ENCODE measurements at places on chromosomes 4 and X.

GRCh38 chrX:123476611-123477219, 256.1 kb downstream of the THOC2 start:
- DNase-seq: no peak

GRCh38 chr4:52001616-52002015, 18.5 kb downstream of the LRRC66 start:
- peak; percentile 3 for DNase-seq

DNA sequence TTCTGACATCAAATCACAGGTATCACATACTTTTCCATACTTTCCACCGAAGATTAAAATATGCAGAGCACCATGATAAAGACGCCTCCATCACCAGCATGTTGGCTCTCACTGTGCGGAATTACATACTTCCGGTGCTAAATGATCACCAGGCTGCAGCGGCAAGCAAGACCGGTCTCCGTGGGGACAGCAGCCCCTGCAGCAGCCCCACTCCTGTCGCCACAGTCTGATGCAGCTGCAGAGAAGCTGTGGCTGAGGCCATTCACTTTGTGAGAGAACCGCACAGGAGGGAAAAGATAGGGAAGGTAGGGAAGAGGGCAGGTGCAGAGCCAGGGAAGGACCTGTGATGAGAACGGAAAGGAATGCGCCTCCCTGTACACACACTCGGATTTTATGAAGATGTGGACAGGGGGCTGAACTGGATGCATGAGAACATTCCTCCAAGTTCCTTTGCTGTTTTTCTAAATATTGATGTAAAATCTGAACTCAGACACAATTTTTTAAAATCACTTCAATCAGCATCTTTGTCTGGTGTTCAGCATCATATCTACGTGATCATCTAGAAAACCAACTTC, 38.3 kb downstream of the AFAP1 start:
- DNase-seq: no peak

- DNase-seq: peak; percentile 86
Measured at GRCh38 chr4:108426493-108426892, 193.9 kb upstream of the RPL34 start.

DNA sequence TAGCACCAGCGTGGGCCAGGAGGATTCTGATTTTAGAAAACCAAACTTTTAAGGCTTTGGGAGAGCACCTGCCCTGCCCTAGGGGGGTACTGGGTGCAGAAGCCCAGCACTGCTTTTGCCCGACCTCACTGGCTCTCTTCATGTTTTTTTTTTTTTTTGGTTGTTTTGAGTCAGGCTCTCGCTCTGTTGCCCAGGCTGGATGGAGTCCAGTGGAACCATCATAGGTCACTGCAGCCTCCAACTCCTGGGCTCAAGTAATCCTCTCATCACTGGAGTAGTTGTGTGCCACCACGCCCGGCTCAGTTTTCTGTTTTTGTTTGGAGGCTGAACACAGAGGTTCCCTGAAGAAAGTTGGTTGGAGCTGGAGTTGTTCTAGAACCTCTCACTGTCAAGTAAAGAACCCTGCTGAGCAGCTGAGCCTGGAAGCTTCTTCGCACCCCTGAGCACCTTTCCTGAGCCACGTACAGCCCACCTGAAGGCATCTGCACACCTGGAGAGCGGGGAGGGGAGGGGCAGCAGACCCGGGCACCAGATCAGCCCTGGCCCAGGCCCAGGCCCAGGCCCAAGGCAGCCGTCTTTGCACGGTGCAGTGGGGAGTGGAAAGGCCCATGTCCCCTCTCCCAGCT, 49.5 kb downstream of the SHROOM2 start:
- DNase-seq: no peak

GRCh38 chrX:1596676-1597344, 5.4 kb downstream of the AKAP17A start:
- no peak for DNase-seq

GRCh38 chr4:123182289-123182688, 214.3 kb upstream of the SPRY1 start:
- DNase-seq: no peak

DNA sequence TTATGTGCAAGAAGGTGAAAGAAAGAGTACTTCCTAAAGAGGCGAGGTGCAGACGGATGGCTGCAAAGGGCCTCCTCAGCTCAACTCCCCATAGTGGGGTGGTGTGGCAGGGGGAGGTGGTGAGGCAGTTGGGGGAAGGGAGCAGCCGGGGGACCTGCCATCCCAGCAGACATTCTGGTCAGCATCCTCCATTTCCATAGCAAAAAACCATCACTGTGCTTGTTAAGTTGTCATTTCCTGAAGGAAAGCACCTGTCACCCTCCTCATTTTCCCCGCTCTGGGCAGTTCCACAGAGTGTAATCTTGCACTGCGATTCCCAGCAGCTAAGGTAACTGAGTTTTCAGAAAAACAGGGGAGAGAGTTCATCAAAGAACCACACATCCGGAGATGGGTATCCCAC, 51.5 kb downstream of the TSPAN5 start:
- no peak for DNase-seq

- no peak for DNase-seq
Measured at GRCh38 chrX:63993936-63994335, 208.9 kb upstream of the ARHGEF9 start.

DNA sequence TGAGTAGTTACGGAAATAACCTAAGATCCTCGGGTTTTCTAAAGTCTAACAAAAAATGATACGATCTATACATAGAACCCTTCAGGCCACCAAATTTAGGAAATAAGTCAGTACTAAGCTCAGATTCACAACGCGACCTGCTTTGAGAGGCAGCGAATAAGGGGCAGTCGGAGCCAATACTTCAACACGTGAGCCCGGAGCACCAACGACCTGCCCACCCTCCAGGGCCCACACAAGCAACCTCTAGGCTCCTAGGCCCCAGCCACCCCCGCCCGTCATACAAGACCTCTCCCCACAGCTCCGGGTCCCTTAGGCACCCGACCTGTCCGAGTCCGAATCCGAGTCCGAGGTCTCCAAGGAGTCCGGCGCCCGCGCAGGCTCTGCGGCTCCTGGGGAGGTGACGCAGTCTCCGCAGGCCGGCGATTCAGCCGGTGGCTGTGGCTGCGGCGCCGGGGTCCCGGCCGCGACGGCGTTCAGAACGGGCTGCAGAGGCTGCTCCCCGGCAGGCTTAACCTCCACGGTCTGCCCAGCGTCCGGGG, 580 bp downstream of the NAF1 start:
- peak; percentile 24 for DNase-seq

DNA sequence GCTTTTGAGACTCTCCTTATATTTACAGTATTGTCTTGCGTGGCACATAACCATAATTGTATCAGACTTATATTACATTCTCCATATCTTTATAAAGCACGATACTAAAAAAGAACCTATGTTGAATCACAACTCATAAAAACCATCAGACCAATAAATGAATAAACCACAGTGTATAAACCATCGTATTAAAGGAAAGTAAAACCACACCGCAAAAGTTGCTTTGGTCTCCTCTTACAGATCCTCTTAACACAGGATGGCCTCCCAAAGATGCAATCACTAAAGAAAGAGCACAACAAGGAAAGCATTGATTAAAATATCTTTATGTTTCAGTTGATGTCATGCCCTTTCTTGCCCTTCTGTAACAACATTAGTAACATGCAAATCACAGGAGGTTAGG, 437.9 kb downstream of the AFF2 start:
- no peak for DNase-seq

- DNase-seq: no peak
Measured at GRCh38 chr4:112593438-112594133, 43.1 kb downstream of the ZGRF1 start.

DNA sequence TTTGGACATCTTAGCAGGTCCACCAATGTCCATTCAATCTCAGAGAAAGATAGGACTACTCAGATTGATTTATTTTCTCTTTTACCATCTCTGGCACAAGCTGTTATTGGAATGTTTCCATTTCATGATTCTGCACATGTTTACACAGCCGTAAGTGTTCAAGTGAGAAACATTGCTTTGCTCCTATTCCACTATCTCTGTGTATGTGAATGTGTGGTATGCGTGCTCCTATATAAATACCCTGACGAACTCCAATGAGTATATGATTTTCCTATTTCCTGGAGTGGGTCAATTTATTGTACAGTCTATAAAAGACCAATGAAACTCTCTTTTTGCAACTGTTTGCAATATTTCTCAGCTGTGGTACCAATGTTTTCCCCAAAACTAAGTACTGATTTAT, 221.0 kb upstream of the GALNT7 start:
- DNase-seq: no peak

- DNase-seq: no peak
Measured at GRCh38 chr4:41267997-41268396, 11.3 kb downstream of the UCHL1 start.

GRCh38 chr4:17033025-17033767, 134.8 kb upstream of the LDB2 start:
- peak; percentile 53 for DNase-seq

- no peak for DNase-seq
Measured at GRCh38 chr4:64538219-64538618, 129.0 kb upstream of the TECRL start.

GRCh38 chr4:10005632-10006031, 15.7 kb downstream of the SLC2A9 start:
- no peak for DNase-seq

DNA sequence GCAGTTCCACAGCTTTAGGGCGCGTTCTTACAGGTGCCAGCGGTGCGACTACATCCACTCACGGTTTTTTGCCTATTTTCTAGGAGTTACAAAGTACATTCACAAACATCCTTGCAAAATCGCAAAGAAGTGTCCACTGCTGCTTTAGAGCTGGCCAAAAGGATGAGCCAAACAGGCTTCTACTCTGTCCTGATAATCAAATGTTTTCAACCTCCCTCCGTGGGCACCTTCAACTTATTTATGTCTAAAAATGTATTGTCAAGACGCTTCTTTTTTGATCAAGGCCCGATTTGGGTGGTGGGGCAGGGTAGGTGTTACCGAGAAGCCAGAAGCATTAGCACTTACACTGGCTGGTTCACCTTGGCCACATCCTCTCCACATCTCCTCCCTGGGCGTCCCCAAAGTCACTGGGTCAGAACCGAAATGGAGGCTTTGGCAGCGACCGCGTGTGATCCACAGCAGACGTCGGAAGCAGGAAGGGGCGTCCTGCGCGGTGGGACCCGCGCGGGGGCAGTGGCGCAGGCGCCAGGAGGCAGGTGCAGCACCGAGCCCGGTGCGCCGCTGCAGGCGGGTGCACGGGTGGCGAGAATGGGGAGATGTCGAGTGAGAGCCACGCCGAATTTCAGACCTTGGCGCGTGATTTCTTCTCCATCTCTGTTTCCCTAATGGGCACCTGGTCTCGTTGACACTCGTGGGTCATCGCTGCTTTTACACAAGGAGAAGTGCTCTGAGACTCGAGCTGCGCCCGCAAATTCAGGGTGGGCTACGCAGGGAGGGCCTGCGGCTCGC, 16.9 kb downstream of the NKX3-2 start:
- no peak for DNase-seq

- peak; percentile 76 for DNase-seq
Measured at GRCh38 chr4:111961809-111962208, 183.4 kb upstream of the FAM241A start.

GRCh38 chrX:71629467-71629866, 11.2 kb upstream of the CXCR3 start:
- no peak for DNase-seq

DNA sequence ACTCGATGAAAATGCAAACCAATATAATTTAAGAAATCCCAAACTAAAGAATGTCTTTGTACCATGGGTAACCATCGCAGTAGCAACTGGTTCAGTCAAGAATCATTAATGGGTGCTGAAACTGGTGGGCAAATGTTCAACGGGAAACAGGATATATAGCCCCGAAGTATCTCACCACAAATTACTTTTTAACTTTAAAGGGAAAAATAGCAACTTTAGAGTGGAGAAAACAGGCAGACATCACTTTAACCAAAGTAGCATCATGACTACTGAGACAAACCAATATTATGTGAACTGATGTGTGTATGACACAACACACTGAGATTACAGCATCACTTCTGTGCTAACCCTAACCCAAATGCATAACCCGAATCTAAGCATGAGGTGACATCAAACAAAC, 33.8 kb upstream of the SLAIN2 start:
- no peak for DNase-seq

DNA sequence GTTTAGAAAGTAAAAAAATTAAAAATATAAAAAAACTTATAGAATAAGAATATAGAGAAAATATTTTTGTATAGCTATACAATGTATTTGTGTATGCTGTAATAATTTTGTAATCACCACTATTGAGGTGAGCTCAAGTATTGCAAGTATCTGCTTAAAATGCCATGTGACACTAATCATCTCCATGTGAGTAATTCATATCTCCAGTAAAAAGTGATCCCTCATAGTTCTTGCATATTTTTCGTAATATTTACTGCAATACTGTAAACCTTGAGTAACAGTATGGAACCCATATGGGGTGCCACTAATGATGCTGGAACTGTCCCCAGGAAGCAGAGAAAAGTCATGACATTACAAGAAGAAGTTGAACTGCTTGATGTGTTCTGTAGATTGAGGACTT, 43.2 kb upstream of the HUWE1 start:
- DNase-seq: peak; percentile 21

GRCh38 chr4:124534131-124534530, 178.4 kb downstream of the ANKRD50 start:
- DNase-seq: no peak
